NCI-H1436 treated with DMSO at 0.1 percent for 48 hours (cell line): ENCODE measurements at places on chromosomes 1 and 21.

- DNase-seq: no peak
These were observed 40.8 kb downstream of the GLUL start for GRCh38 chr1:182350839-182351238.

DNA sequence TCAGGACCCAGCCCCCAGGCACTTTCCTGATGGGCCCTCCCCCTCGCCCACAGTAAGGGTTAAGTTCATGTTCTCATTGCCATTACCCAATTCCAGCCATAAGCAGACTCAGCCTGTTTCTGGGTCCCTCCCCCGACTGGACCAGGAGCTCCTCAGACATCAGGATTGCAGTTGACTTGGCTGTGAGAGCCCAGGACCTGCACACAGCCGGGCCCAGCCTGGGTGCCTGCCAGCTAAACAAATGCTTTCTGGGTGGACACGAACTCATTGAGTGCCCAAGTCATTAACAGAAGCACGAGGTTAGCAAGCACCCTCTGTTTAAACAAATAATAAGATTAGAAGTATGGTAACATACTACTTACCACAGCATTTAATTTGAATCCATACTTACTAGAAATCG is 147.9 kb upstream of the POU3F1 start:
- DNase-seq: no peak

GRCh38 chr1:66405061-66405460 is 128.9 kb upstream of the SGIP1 start:
- no peak for DNase-seq

GRCh38 chr1:51058858-51059257 is 43.2 kb upstream of the C1orf185 start:
- no peak for DNase-seq

DNA sequence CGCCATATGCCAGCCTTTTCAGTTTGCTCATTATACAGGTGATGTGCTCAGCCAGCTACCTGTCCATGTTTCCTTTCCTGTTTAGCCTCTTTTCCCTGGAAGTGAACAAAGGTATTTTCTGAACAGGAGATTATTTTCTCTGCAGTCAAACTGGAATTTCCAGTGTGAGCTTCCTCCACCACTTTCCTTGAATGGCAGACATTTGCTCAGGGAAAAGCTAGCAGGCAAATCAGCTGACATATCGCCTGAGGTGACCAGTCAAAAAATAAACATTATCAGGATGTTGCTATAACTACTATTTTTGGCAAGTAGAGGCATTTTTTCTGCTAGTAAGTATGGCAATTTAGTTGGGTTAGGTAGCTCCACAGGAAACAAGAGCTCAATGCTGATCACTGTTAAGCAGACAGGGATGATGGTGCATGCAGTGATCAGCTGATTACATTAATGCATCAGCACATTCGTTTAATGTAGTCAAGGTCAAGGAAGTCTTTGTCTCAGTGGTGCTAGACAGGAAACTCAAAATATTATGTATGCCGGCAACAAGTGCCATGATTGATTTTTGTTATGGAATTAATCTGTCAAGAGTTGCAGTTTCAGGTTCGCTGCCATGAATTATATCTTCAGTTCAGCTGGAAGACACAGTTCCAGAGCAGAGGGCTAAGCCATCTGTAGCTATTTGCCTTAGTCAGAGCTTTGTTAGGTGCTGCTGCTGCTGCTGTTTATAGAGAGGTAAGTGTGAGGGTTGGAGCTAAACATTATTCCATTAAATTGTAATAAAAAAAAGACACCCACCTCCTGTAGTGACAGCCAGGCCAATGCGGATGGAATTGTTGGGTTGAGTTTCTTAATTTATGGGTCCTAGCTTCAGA is 179.7 kb upstream of the ST6GALNAC5 start:
- no peak for DNase-seq

DNA sequence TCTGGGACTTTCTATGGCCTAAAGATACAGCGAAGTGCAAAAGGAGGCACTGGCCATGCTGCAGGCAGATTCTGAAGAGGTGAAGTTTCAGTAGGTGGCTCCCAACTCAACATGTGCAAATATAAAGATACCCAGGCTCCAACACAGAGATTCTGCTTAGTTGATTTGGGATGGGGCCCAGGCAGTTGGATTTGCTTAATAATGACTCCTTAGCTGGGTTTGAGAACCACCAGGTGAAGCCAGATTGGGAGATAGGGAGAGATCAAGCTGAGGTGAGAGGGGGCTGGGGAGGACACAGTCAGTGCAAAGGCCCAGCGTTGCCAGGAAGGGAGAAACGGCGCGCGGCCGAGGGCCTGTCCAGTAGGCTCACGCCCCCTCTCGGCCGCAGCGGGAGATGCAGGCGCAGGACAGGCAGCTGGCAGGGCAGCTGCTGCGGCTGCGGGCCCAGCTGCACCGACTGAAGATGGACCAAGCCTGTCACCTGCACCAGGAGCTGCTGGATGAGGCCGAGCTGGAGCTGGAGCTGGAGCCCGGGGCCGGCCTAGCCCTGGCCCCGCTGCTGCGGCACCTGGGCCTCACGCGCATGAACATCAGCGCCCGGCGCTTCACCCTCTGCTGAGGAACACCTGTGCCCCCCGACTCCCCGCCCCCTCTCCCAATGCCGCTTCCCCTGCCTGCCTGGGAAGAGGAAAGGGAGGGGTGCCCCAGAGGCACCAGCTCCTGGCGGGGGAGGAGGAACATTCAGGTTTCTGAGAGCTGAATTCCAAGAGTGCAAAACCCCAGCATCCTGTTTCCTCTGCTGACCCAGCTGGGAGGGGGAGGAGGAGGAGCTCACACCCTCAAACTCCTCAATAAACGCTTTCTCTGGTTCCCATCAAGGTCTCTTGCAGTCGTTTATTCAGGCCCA is 1.2 kb downstream of the FAM167B start:
- peak; percentile 23 for DNase-seq

GRCh38 chr1:156657741-156658319 is 15.9 kb downstream of the BCAN start:
- no peak for DNase-seq

GRCh38 chr1:147636314-147636713 is 34.0 kb downstream of the ACP6 start:
- DNase-seq: no peak

DNA sequence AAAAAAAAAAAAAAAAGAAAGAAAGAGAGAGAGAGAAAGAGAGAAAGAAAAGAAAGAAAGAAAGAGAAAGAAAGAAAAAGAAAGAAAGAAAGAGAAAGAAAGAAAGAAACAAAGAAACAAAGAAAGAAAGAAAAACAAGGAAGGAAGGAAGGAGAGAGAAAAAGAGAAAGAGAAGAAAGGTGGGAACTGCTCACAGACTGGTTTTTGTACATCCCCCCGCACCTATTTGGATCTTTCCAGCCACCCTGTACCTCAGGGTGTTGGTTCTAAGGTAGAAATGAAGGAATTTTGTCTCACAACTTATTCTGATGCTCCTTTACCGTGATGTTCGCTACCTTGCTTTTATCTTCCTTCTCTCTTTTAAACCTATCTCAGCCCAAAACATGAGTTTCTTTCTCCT is 43.3 kb upstream of the RGS18 start:
- DNase-seq: no peak

- no peak for DNase-seq
These were observed 49.7 kb downstream of the NMNAT2 start for GRCh38 chr1:183368213-183369108.
